NCI-H146 (cell line): ENCODE measurements at places on chromosomes 3 and 15.

DNA sequence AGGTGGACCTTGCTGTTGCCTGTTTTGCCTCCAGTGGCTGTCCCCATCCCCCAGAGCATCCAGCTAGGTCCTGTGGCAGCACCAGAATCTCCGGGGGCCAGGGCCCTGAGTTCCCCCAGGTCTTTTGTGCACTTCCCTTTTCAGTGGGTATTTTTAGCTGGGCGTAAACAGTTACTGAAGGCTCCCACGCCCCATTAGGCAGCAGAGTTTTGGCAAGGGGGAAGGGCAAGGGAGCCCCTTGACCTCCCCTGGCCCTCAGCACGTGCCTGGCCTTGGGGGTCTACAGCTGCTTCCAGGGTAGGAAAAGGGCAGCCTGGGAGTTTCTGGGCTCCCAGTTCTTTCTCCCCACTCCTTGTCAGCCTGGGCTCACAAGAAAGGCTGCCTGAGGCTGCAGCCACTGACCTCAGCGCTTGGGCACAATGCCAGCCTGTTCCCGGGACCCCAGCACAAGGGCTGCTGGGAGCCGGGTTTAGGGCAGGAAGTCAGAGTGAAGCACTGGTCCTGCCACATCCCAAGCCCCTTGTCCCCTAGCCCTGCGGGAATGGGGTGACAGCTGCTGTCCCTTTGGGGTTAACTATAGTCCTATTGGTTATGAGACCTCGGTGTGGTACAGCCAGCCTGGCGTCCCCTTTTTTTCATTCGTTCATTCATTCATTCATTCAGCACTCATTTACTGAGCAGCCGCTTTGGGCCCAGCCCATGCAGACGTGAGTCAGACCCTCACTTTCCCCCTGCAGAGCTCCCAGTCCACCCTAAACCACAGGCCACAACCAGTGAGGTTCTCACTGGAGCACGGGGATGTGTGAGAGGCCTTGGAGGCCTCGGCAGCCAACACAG is 8.4 kb downstream of the CSK start:
- DNase-seq, result no peak

- no peak for DNase-seq
Observed at GRCh38 chr15:100515758-100516157, 13.0 kb downstream of the CERS3 start.

GRCh38 chr15:57684491-57685151 is 21.9 kb upstream of the POLR2M start:
- DNase-seq, result no peak

DNA sequence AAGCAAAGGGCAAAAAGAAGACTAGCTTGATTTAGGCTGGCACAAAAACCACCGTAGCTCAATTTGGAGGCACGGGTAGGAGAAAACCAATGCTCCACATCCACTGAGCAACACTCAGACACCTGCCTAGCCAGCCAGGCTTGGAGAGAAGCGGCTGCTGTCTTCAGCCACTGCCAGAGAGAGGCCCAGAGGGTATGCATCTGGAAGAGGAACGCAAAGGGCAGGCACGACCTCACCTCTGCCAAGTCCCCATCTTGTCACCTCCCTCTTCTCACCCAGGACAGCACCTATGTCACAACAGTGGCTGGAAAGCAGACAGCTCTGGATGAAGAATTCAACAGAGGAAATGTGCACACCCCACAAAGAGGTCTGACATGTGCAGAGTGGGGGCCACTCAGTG is 93.5 kb downstream of the ADAMTS17 start:
- no peak for DNase-seq

GRCh38 chr3:187122261-187122660 is 17.0 kb downstream of the RPL39L start:
- DNase-seq, result no peak

- DNase-seq, result peak; percentile 47
Observed at GRCh38 chr3:128416578-128417211, 50.0 kb downstream of the DNAJB8 start.

GRCh38 chr3:164533275-164533674 is 545.0 kb downstream of the SI start:
- peak; percentile 70 for DNase-seq

DNA sequence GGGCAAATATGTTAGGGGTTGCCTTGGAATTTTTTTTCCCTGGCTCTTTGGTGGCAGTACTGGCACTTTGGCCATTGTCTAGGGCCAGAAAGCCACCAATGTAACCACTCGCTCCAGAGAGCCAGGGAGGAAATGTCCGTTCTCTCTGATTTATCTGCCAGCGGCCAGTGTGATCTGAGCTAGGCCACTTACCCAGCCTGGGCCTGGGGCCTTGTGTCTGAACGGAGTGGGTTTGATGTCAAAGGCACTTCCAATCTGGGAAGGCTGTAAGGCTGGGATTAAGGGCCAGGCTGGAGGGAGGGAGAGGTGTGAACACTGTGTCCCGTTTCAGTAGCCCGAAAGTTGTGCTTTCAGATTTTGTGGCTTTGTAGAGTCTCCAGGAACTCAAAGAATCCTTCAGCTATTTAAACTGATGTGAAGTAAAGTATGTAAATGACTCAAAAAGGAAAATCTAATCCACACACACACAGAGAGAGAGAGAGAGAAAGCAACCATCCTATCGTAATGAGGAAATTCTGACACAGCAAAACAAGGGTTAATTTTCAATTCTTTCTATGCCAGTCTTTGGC is 271.0 kb downstream of the PDZRN3 start:
- DNase-seq, result no peak

DNA sequence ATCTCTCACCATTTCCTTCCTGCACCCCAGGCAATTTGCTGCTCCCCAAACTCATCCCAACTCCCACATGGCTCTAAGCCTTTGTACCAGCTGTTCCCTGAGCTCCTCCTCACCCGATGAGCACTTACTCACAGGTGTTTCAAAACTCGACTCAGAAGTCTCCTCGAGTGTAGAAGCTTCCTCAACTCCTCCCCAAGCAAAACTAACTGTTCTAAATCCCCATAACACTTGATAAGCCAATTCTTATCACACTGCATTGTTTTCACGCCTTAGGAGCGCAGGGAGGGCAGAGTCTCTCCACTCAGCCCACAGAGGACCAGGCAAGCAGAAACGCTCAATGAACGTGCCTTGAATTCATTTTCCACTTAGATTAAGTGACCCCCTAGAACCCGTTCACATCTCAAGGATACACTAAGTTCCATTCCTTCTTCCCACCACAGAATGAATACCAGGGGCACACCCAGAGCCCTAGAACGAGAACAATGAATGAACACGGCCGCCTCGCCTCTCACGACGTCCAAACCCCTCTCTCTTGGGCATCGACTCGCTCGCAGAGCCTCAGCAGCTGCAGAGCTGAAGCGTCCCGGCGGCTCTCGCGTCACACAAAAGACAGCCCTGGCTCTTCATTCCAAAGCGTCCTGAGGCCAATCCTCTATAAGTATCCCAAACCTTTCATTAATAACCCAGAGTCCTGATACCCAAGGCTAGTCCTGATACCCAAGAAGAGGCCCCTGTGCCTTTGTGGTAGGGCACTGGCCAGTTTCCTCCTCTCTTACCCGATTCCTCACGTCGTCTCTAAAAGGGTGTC is 1.1 kb downstream of the RAF1 start:
- peak; percentile 42 for DNase-seq

DNA sequence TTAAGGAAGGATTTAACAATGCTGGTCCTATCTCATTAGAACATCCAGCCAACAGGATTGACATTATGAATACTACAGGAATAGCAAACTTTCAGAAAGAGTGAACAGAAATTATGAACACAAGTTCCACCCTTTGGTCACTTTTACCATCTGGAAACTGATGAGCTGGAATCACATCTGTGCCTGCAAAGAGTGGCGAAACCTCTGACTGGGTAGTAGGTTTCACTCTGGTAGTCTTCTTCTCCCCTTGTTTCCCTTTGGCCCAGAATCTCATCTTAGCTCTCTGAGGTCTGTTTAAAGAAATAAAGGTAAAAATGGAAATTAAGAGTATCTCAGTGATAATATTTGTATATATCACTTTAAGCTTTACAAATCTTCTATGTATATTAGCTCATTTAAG is 73.1 kb downstream of the NR2E3 start:
- DNase-seq, result no peak
